ENCODE measurements at places on chromosomes 13 and 19.

- DNase-seq: no peak
These were observed 75.6 kb upstream of the TM9SF2 start for GRCh38 chr13:99425485-99426341.

DNA sequence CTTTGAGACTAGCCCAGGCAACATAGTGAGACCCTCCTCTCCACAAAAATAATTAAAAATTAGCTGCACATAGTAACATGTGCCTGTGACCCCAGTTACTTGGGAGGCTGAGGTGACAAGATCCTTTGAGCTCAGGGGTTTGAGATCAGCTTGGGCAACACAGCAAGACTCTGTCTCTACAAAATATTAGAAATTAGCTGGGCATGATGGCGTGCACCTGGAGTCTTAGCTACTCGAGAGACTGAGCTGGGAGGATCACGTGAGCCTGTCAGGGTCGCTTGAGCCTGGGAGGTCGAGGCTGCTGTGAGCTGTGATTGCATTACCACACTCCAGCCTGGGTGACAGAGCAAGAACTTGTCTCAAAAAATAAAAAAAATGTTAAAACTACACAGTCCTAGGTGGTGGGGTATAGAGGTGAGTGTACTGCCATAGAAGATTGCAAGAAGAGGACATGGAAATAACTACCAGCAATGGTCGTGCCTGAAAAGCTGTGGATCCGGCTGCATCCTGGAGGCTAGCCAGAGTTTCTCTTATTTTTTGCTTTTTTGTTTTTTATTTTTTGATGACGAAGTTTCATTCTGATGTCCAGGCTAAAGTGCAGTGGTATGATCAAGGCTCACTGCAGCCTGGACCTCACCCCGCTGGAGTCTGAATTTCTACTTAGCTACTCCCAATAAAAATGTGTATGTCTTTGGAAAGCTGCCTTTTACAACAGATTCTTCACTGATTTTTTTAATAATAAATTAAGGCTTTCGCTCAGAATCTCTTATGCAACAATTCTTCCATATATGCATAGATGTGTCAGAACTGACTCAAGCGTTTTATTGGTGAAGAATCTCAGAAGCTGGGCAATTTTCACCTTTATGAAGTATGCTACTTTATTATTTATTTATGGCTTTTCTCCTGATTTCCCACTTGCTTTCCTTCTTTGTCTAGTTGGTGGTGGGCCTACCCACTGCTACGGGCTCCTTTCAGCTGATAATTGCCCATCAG lies 393.8 kb downstream of the TSHZ3 start:
- DNase-seq: no peak

- no peak for DNase-seq
These were observed 1651.9 kb upstream of the MIR17HG start for GRCh38 chr13:89695343-89696257.

DNA sequence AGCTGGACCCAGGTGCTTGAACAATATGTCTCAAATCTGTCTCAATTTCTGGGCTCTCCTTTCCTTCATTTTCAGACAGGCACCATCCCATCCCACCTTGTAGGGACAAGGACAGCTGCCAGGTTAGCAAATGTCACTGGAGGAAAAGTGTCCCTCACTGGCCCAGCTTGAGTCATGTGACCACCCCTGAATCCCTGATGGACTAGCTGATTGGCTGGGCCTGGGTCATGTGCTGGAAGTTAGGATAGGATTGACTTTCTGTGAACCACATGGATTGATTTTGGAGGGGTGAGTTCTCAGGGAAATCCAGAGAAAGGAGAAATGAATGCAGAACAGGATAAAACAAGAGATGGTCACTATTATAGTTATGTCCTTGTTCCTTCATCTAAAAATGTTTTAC lies 28.2 kb upstream of the FXYD3 start:
- DNase-seq: no peak

GRCh38 chr13:28820099-28821051 lies at the start of gene MTUS2:
Gene MTUS2, plus strand, starts transcription at chr13:28820339.
- DNase-seq: no peak

GRCh38 chr19:11745869-11746268 lies 7.1 kb upstream of the ZNF823 start:
- no peak for DNase-seq

DNA sequence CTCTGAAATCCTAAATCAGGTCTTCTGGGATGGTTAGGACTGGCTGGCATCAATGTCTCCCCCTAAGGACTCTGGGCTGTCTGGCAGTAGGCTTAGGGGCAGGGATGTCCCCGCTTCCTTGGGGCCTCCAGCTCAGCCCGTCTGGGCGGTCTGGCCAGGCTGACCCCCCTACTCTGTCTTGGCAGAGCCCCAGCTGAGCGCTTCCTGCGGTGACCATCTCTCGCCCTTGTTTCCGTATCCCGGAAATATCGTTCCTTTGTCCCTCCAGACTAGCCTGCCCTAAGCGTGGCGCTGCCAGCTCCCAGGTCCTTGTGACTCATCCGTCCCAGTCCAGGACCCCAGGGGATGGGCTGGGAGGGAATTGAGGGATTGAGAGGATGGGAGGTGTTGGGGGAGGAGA lies 11.3 kb downstream of the GTPBP3 start:
- DNase-seq: no peak

- no peak for DNase-seq
These were observed 528.4 kb downstream of the DCT start for GRCh38 chr13:93951108-93951507.

GRCh38 chr13:50634339-50634738 lies 209.2 kb downstream of the DLEU7 start:
- DNase-seq: no peak

DNA sequence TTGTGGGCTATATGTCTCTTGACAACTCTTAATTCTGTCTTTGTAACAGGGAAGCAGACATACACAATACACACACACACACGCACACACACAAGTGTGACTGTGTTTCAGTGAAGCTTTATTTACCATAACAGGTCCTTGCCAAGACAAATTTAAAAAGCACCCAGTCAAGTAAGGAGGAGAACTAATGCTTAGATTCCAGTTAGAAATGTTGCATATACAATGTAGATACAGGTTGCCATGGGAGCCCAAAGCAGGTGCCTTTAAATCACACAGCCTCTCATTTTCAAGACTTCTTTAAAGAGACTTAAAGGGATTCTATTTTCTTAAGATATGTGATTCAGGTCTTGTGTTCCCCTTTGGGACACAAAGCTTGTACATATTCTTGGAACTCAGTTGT lies 1551.9 kb downstream of the EFNB2 start:
- no peak for DNase-seq

DNA sequence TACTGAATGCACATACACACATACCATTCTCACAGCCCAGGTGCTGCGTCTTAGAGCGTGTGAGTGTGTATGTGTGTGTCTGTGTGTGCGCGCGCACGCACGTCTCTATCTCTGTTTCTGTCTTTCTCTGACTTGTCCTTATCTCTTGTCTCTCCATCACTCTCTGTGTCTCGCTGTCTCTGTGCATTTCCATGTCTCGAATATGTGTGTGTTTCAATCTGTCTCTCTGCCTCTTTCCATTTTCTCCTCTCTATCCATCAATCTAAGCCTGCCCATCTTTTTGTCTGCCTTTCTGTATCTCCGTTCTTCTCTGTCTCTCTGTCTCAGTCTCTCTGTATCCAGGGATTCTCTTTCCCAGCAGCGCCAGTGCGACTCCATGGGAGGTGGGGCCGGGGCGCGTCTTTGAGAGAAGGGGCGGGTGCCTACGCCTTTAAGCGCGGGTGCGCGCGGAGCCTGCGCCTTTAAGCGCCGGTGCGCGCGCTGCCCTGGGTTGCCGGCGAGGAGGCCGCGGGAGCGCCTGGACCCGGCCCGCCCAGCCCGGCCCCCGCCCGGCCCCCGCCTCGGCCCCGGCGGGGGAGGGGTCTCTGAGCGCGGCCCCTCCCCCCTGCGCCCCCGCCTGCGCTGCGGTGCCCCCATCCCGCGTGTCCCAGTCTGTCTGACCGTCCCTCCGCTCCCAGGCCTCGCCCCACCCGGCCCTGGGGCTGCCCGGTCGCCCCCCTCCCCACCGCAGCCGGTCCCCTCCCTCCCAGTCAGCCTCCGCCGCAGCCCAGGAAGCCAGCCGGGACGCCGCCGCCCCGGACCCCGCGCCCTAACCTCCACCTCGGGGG lies at the start of gene LRFN3:
Gene LRFN3 (plus strand): TSS at position 464 of the 827 bp plus-strand sequence. CDS start 3,052 bp downstream, outside the sequence.
- peak; percentile 33 for DNase-seq

DNA sequence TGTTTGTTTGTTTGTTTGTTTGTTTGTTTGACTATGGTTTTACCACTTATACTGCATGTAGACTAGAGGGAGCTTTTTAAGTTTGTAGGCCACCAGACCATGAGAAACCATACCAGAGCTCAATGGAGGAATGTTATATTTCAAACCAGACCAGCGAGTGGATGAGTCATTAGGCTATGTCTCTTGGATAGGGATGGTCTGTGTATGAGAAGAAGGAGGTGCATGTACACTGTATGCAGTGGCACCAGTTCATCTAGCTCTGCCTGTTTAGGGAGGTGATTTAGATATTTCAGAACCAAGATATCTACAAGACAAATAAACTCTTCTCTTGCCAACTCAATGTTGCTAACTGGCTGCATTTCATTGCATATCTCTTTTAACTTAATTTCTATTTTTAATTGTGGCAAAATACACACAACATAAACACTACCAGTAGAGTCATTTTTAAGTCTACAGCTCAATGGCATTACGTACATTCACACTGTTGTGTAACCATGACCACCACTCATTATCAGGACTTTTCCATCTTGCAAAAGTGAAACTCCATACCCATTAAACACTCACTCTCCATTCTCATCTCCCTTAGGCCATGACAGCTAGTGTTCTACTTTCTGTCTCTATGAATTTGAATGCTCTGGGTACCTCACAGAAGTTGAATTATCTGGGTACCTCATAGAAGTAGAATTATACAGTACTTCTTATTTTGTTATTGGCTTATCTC lies 29.2 kb downstream of the SYDE1 start:
- DNase-seq: no peak

GRCh38 chr13:56314765-56315164 lies 826.0 kb upstream of the PRR20A start:
- no peak for DNase-seq

- no peak for DNase-seq
These were observed 9.1 kb upstream of the MCF2L start for GRCh38 chr13:112959701-112960542.

GRCh38 chr13:39516096-39516495 lies 86.9 kb downstream of the LHFPL6 start:
- no peak for DNase-seq

DNA sequence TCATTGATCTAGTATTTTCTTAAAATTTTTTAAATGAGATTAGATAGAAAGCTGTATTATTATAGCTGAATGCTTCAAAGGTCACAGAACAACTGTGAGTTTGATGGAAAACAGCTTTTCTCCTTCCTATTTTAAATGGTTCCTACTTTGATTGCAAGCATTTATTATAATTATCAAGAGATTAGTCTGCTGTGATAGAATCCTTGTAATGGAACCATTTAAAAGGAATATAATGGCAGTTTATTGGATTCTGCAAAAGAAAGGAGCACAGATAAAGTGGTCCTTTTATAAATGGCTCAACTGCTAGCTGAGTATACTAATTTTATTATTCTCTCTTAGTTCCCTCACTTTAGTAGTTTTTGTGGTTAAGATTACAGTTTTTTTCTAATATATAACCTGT lies 87.0 kb downstream of the MAB21L1 start:
- no peak for DNase-seq

- no peak for DNase-seq
These were observed at the start of gene CYP4F2 for GRCh38 chr19:15897738-15898276. Gene CYP4F2, minus strand, starts transcription at chr19:15898074. Its CDS starts 463 bp downstream, at chr19:15897611.

GRCh38 chr13:90680826-90681225 lies 666.7 kb upstream of the MIR17HG start:
- no peak for DNase-seq

- DNase-seq: no peak
These were observed 383.4 kb downstream of the ITGBL1 start for GRCh38 chr13:101835920-101836319.

- DNase-seq: no peak
These were observed 9.6 kb downstream of the DHDH start for GRCh38 chr19:48943081-48943480.

DNA sequence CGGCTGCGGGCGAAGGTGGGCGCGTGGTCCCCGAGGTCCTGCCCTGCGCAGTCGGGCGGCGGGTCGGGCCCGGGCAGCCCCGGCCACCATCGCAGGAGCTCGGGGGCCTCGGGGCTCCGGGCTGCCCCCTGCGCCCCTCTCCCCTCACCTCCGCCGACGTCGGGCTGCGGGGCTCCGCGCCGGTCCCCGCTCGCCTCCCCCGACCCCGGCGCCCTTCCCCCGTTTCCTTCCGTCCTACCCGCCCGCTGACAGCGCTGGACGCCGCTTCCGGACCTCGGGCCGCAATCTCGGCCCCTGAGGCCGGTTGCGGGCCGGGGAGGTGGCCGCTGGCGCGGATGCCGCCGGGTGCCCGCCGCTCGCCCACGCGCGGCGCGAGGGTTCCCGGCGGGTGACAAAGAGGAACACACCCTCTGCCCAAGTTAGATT lies 720 bp downstream of the FARP1 start:
- DNase-seq: no peak

- no peak for DNase-seq
These were observed 30.9 kb upstream of the MED4 start for GRCh38 chr13:48125794-48126228.

DNA sequence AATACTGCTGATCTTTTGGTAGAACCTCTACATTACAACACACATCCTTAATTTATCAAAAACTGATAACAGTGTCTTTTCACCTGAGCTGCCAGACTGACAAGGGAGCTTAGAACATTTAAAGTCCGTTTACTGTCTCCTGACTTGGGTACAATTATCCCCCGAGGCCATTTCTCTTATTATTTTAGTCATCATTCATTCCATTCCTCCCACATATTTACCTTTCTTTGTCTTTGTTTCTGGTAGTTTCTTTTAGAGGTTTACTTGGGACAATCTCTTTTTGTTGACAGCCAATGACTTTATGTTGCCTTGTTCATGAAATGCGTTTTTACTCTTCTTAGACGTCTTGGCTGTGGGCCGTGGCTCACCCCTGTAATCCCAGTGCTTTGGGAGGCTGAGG lies 186.9 kb downstream of the PCCA start:
- DNase-seq: no peak

- no peak for DNase-seq
These were observed 3.4 kb downstream of the RPL36 start for GRCh38 chr19:5693195-5694166.

DNA sequence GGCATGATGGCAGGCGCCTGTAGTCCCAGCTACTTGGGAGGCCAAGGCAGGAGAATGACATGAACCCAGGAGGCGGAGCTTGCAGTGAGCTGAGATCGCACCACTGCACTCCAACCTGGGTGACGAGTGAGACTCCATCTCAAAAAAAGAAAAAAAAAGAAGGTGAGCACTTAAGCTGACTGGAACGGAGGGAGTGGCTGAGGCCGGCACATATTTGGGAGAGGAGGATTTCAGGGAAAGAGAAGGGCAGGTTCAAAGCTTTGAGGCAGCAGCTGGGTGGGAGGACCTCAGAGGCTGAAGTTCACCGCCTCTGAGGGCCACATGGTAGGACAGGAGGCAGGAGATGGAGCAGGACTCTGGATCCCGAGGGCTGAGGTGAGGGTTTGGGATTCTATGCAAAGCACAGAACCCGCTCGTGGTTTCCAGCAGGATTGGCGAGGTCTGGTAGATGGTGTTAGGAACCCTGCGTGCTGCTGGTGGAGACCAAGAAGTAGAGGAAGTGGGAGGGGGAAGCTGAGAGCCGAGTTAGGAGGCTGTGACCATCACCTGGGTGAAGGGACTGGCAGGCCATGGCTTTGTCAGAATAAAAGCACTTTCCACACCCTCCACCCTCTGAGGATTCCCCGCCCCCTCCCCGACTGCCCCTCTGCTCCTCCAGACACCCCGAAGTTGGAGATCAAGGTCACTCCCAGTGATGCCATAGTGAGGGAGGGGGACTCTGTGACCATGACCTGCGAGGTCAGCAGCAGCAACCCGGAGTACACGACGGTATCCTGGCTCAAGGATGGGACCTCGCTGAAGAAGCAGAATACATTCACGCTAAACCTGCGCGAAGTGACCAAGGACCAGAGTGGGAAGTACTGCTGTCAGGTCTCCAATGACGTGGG lies 8.4 kb downstream of the CD22 start:
- no peak for DNase-seq
